ENCODE measurements at places on chromosomes 11 and 22.

- no peak for DNase-seq
Observed at GRCh38 chr11:102111011-102111786, 952 bp downstream of the YAP1 start.

DNA sequence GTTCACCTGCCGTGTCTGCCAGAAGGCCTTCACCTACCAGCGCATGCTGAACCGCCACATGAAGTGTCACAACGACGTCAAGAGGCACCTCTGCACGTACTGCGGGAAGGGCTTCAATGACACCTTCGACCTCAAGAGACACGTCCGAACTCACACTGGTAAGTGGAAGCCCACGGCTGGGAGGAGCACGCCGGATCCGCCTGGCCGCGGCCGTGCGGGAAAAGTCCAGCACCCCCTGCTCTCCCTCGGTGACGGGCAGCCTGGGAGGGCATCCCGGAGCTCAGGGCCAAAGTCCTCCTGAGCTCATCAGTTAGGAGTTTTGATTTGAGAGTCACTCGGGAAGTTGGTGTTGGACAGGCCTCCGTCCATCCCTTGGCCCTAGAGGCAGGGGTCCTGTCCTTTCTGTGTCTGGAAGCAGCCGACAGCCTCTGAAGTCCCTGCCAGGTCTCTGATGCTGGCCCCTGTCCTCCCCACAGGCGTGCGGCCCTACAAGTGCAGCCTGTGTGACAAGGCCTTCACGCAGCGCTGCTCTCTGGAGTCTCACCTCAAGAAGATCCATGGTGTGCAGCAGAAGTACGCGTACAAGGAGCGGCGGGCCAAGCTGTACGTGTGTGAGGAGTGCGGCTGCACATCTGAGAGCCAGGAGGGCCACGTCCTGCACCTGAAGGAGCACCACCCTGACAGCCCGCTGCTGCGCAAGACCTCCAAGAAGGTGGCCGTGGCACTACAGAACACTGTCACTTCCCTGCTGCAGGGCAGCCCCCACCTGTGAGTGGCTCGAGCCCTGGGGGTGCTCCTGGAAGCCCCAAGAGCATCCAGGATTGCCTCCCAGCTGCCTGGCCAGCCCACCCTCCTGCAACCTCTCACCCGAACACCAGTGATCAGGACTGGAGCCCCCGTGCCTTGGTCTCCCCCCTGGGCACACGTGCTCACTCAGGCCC, 8.0 kb downstream of the OVOL1 start:
- no peak for DNase-seq

DNA sequence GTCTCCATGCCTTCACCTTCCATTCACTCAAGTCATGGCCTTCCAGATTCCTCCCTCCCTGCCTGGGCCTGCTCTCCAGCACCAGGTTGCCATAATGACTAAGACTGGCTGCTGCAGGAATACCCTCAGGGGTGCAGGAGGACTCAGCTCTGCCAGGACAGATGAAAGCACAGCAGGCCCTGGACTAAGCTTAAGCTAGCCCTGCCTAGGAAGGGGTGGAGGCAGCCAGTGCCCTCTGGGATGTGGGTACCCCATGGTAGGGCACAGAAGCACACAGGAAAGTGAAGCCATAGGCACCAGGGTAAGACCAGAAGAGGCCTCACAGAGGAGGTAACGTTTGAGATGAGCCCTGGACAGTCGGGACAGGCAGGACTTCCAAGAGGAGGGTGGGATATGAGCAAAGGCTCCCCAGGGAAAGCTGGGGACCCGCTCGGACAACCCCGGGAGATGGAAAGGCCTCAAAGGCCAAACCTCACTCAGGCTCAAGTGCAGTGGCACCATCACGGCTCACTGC, 3.0 kb upstream of the RIN1 start:
- no peak for DNase-seq

GRCh38 chr22:38243007-38243765, 29.6 kb downstream of the TMEM184B start:
- no peak for DNase-seq

- no peak for DNase-seq
Observed at GRCh38 chr11:79087238-79087960, 353.4 kb downstream of the TENM4 start.

DNA sequence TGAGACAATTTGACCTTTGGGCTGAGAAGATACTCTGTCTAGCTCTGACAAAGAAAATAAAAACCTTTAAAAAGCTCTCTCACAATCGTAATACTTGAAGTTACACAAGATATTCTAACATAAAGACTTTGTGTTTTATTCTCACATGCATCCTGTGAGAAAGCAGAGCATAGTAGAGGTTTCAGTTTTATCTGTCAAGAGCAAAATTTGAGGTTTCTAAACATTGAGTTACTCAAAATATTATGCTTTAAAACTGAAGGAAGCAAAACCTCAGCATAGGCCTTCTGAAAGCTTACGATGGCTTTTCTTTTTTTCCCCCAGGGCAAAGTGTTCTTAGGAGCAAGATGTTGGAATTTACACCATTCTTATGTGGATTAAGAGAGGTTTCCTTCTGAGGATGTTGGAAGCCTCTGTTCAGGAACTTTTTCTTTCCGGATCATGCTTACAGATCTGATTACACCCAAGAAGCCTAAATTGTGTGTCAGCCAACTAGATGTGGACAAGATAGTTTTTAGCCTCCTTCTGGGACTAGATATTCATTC, 15.0 kb upstream of the OR51M1 start:
- no peak for DNase-seq

- no peak for DNase-seq
Observed at GRCh38 chr11:46894506-46894905, 23.8 kb downstream of the LRP4 start.

DNA sequence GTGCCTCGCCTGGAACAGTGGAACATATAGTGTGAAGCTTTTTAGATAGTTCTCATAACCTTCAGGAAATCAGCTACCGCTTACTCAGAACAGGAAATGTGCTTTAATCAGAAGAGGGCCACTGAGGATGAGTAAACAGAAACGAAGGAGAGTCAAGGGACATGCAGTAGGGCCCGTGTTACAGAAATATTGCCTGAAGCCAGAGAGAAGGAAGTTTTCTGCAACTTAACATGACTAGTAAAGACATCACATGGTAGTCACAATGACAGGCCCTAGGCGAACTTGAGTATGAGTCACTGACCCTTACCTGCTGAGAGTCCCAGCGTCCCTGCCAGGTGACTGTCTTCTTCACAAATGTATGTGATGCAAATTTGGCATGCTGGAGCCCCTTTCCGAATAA, 39.4 kb downstream of the CARD18 start:
- no peak for DNase-seq

- DNase-seq, result no peak
Observed at GRCh38 chr11:45677770-45678512, 12.5 kb upstream of the CHST1 start.

- DNase-seq, result no peak
Observed at GRCh38 chr11:72102631-72102945, 509 bp downstream of the LAMTOR1 start.

DNA sequence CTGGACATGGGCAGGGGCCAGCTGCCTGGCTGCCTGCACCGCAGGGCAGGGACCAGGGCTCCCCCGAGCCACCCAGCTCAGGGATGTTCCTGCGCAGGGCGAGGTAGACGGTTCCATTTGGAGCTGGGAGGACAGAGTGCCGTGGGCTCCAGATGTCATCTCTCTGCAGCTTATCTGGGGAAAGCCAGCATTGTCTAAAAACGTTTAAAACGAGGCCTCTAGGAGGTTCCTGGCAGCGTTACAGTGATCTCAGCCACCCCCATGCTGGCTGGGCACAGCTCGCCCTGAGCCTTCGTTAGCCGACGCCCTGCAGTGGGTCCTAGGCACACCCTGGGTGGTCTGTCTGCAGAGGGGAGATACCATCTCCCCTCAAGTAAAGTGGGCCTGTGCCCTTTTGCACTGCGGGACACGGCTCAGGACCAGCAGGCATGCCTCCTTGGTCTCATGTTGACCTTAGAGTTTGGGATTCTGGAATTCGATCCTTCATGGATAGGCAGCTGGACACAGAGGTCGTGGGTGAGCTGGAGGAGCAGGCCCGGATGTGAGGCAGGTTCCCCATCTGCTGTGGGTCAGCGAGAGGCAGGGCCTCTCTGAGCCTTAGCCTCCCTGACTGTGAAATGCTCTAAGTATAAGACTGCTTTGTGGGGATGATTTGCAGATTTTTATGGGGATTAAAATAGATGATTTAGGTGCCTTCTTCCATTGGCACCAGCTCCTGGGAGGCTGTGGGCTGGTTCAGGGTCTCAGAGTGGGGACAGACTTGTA, 14.1 kb downstream of the SYNGR1 start:
- no peak for DNase-seq

GRCh38 chr11:75503531-75504099, 22.1 kb downstream of the GDPD5 start:
- no peak for DNase-seq

DNA sequence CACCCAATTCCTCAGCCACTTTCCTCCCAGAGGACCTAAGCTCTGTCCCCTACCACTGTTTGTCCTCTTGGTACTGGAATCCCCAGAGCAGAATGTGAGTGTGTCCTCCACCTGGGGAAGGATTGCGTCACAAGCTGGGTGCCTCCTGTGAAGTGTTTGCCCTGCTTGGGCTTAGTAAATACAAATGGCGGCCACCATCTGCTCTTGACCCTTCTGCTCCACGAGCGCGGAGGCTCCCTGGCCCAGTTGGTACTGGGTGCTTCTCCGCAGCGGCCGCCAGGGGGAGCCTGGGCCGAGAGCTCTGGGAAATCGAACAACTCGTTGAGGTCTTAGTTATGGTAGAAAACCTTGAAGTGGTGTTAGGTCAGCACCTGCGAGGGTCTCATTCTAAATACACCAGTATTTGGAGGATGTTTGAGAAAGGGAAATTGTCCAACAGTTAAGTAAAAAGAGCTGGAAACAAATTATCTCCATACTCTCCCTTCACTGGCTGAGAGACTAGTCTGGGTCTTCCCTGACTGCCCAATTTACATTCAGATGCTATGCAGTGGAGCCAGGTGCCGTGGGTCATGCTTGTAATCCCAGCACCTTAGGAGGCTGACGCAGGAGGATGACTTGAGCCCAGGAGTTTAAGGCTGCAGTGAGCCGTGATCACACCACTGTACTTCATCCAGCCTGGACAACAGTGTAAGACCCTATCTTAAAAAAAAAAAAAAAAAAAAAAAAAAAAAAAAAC, 74.6 kb upstream of the TEAD1 start:
- no peak for DNase-seq

GRCh38 chr11:79244241-79244772, 196.5 kb downstream of the TENM4 start:
- no peak for DNase-seq

- no peak for DNase-seq
Observed at GRCh38 chr11:108654994-108655631, 9.8 kb upstream of the DDX10 start.

DNA sequence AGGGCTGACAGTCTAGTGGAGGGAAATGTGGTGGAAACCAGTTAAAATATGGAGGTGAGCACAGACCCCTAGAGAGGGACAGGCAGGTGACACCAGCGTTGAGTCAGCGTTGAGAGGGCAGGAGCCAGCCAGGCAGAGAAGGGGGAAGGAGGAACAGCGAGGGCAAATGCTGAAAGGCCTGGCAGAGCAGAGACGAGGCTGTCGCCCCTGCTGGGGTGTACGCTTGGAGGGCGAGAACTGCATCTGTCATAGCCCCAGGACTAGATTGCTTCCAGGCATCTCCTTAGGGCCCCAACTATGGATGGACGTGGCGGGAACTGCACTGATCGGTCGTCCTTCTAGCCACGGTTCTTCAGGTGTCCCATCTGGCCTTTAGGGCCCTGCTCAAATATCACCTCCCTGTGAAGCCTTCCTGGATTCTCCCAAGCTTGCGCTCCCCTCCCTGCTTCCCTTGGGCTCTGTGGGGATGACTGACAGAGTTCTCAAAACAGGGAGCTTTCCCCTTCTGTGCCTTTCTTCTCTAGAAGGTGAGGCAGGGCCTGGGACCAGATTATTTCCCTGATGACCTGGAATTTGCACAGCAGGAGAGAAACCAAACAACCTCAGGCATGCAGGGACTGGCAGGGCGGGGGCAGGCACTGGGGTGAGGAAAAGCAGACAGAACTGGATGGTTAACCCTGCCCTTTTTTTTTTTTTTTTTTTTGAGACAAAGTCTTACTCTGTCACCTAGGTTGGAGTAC, 11.1 kb downstream of the SYNGR1 start:
- DNase-seq, result no peak

DNA sequence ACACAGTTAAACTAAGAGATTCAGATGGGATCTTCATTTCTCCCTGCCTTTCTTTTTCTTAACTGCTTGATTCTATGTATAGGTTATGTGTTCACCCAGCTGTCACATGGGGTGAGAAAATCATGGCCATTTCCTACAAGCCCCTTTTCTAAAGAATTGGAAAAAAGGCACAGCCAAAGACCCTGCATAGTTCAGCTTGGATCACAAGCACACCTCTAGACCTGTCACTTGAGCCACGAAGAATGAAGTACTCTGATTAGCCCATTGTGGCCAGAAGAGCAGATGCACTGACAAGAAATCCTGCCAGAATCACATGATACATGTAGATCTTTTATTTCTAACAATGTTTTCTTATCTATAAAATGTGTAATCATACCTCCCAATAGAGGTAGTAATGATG, 69.7 kb downstream of the RAB38 start:
- no peak for DNase-seq

DNA sequence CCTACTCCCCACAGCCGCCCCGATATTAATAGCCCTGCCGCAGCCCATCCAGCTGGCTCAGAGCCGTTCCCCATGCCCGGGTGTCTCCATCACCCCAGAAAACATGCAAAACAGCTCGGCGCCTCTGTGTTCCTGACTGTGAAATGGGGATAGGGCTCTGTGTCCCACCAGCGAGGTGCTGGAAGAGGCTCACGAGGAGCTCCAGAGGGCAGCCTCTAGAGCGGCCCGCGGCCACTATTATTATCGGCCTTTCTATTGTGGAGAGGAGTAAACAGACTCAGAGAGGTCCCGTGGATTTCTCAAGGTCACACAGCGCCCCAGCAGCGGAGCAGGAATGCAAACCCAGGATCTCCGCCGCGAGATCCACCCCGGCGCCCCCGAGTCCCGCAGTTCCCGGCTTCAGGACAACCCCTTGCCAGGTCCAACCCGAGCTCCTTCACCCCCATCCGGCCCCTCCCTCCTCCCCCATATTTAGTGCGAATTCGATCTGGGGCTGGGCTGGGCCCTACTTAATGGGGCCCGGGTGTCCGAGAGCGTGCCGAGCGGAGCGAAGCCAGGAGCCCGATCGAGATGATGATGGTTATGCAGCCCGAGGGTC, at the start of gene ACTN3:
ACTN3 (plus strand) TSS at position 536 of the 598 bp plus-strand sequence; CDS start at position 571, 35 bp downstream.
- DNase-seq, result no peak

DNA sequence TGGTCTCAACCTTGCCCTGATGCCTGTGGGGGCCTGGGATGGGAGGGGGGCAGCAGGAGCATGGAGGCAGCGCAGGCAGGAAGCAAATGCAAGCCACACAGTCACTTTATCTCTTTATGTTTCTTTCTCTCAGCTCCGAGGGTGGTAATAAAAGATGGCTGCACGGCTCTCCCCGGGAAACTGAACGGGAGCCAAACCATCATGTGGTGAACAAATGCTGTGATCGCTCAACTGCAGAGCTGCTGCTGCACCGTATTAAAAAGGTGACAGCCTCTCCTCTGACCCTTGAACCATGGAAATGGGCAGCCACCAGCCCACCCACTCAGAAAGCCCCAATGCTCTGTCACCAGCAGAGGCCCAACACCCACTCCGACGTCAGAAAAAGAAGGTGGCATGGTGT, 110.0 kb downstream of the TIMP3 start:
- DNase-seq, result no peak

Data from GOT3 (cell line).